ENCODE measurements at places on chromosomes 7 and 10. TPM values are rescaled to one million over a fixed set of nuclear protein-coding genes. Genes with fewer than 3 reads are reported as not detected.

- no peak for DNase-seq
These were observed 45.3 kb upstream of the RAPGEF5 start for GRCh38 chr7:22402250-22402649.

DNA sequence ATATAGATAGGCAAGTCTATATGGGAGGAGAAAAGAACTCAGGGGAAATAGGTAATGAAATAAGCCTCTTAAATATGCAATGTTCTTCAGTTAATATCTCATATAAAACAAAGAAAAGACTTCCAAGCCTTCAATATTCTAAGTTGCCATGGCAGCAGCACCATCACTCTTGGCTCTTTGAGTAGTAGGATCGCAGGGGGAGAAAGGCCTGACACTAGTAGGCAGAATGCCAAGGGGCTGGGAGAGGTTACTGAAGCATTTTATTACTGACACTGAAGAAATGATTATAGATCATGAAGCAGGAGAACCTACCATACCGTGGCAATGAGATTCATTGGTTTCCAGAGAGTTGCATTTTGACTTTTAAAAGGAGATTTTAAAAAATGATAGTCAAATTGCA lies 193.9 kb downstream of the NXPH1 start:
- no peak for DNase-seq

The AKR1C4 gene
- total RNA-seq, result not detected

GRCh38 chr7:130141161-130141883 lies 63.9 kb downstream of the TMEM209 start:
- peak; percentile 86 for DNase-seq

DNA sequence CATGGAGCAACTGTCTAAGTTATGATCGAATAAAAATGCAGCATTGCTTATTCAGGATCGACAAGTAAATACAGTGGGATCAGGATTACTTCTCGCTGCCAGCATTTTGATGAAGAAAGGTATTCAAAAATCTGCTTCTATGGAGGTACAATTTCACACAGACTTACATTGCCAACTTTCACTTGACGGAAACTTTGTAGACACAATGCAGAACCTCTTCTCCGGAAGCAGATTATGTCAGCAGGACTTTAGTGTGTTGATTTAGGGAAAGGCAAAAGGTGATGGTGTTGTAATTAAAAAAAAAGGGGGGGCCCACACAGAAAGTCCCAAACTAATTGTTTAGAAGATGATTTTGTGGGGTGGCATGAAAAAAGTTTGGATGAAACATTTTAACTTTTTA lies 462.4 kb upstream of the KLF6 start:
- DNase-seq, result no peak

GRCh38 chr10:11757454-11757820 lies 15.3 kb downstream of the ECHDC3 start:
- DNase-seq, result no peak

DNA sequence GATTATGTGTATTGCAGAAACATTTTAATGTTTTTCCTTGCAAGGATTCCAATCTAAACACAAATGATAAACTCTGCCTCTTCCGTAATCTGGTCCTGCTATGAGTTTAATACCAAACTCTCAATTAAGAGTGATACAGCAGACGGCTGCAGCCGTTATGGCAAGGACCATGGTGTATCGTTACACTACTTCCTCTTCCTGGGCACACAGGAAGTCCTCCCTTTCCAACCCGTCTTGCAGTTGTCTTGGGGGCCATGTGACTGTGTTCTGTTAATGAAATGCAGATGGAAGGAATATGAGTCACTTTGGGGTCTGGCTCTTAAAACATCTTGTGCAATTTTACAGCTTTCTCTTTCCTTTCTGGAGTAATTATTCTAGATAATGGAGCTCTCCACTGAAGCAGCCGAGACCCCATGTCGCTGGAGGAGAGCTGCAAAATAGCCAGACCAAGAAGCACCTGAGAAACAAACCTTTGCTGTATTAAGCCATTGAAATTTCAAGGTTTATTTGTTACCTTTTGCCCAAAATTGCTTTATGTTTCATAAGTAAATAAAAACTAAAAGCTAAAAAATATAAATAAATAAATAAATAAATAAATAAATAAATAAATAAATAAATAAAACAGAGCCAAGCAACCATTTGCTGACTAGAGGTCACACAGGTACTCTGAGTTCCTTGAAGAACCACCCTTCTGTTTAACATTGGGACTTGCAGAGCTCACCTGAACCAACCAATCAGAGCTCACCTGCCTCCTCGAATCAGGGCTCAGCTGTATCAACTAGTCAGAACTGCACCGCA lies 74.7 kb downstream of the FRMPD2 start:
- no peak for DNase-seq

DNA sequence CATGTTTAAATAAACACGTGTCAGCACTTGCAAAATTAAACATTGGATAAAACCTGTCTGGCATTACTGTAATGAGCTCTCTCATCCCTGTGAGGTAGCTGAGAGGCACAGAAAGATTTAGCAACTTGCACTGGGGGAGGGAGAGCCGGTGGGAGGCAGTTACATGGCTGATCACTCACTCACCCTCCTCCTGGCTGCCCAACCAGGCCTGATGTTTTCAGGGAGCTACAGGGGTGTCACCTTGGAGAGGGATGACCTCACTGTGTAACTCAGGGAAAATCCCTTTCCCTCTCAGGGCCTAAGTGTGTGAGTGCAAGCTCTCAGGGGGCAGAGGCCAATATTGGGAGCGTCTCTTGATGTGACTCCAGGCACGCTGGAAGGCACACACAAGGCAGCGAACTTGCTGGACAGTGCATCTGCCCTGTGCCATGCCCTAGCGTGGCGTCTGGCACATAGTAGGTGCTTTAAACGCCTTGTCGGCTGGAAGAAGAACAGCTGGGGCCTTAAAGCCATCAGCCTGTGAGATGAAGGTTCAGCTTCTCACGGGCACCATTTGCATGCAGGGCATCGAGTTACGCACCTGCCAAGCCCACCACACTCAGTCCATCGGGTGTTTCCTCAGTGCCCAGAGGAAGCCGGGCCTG lies 51.1 kb downstream of the ELFN1 start:
- DNase-seq, result no peak

GRCh38 chr10:61761825-61762217 lies 99.1 kb downstream of the CABCOCO1 start:
- no peak for DNase-seq

DNA sequence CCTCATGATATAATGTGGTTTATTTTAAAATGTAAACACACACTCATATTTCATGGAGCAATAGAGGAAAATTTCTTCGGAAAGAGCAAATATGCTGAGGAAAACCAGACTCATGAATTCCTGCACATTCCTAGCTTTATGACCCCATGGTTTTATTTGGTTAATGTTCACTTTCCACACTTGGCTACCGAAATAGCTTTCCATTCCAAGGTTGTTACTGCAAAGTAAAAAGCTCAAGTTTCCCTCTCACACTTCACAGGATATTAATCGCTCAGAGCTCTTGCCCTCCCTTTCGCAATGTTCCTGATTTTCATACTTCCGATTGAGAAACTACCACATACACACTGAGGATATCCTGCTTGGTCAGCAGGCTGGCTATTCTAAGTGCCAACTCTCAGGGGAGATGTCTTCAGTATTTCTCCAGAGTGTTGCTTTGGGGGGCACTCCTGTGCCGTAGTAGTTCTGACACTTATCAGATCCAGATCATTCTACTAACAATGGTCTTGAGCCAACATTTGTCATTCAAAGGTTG lies 77.5 kb upstream of the STEAP1B start:
- DNase-seq, result no peak

The C7orf57 gene
- total RNA-seq, result not detected

DNA sequence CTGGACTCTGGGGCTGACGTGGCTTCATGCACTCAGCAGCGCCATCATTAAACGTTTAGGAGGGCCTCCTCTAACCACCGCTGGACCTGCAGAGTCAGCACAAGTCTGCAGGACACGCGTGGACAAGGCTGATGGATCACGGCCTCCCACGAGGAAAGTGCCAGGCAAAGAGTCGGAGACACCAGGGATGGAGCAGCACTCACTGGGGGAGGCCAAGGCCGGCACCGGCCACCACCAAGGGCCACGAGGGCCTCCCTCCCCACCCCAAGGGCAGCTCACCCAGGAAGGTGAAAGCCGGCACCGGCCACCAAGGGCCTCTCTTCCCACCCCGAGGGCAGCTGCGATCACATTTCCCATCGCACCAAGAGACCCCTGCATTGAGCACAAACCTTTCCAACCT lies 91.5 kb downstream of the DIP2C start:
- DNase-seq, result no peak

- no peak for DNase-seq
These were observed 37.7 kb upstream of the GOLGA7B start for GRCh38 chr10:97811958-97812357.
